NCI-H1105 (cell line): ENCODE measurements at places on chromosomes 1 and 21.

DNA sequence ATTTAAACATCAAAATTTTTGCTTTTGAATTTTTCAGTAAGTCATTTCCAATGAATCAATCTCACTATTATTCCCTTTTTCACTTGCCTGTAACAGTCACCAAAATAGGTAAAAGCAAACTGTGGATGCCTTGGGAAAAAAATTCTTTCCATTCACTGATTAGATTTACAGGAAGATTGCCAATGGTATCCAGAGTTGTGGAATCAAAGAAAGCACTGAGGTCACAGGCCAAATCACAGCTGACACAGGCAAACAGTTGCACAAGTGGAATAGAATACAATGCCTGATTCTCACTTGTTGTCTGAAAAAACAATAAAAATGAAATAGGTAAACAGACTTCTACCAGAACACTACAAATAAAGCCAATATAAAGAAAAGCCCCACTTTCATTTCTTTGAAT, 48.4 kb downstream of the LTN1 start:
- DNase-seq: no peak

GRCh38 chr1:79693441-79694114, 687.0 kb upstream of the ADGRL4 start:
- DNase-seq: no peak

- DNase-seq: no peak
Observed at GRCh38 chr1:170041423-170042192, 32.9 kb downstream of the KIFAP3 start.

DNA sequence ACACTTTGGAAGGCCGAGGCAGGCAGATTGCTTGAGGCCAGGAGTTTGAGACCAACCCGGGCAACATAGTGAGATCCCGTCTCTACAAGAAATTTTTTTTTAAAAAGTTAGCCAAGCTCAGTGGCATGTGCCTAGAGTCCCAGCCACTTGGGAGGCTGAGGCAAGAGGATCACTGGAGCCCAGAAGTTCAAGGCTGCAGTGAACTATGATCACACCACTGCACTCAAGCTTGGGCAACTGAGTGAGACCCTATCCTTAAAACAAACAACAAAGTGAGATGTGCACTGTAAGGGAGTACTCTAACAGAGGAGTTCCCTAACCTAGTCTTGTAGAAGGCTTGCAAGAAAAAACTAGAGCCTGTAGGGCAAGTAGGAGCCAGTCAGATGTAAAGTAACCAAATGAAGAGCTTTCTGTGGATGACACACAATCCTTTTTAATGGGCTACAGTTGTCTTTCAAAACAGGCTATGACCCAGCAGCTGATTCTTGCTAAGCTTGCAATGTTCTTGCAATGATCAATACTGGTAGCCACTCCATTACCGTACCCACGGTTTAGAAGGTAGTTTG, 38.0 kb upstream of the SRP9 start:
- DNase-seq: no peak

- no peak for DNase-seq
Observed at GRCh38 chr21:36381841-36382589, 3.2 kb upstream of the CHAF1B start.

GRCh38 chr1:177984136-177984525, 14.3 kb upstream of the SEC16B start:
- DNase-seq: peak; percentile 11

GRCh38 chr1:61926597-61926996, 184.3 kb downstream of the PATJ start:
- DNase-seq: no peak

DNA sequence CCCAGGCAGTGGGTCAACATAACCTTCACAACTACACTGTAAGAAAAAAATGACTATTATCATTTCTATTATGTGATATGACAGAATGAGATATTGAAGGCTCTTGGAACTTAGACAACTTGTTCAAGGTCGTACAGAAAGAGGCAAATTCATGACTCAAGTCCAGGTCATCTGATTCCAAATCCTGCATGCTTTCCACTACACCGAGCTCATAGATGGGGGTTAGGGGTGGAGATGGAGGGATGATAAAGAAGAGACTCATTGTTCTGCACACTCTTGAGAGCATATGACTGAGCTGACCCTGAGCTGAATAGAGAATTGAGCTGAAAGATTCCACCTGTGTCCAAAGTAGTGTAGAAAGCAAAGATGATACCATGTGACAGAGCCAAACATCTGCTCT, 2.8 kb downstream of the FCRL6 start:
- DNase-seq: no peak

- no peak for DNase-seq
Observed at GRCh38 chr21:41426676-41427404, 801 bp downstream of the MX1 start.

GRCh38 chr1:183780757-183781156, 24.2 kb upstream of the RGL1 start:
- DNase-seq: no peak

DNA sequence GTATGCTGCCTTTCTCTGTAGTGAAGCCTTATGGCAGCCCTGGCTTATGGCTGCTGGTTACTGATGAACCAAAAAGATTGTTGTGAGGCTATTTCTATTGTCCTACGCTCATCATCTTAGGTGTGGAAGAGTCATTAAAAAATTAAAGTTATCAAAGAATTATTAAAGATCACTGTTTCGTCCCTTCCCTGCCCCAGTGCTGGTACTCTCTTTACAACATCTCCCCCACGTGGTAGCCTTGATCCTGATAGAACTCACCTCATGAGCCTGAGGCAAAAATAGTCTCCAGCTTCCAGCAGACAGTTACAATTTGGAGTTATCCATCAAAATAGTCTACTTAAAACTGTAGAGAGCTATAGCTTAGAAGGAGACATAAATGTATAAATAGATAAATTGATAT, 201.5 kb downstream of the S1PR1 start:
- no peak for DNase-seq

- DNase-seq: no peak
Observed at GRCh38 chr1:60668585-60668984, 413.8 kb upstream of the NFIA start.

GRCh38 chr1:235601104-235601503, 48.5 kb downstream of the GNG4 start:
- DNase-seq: no peak

GRCh38 chr1:29670752-29671151, 434.4 kb downstream of the PTPRU start:
- no peak for DNase-seq

DNA sequence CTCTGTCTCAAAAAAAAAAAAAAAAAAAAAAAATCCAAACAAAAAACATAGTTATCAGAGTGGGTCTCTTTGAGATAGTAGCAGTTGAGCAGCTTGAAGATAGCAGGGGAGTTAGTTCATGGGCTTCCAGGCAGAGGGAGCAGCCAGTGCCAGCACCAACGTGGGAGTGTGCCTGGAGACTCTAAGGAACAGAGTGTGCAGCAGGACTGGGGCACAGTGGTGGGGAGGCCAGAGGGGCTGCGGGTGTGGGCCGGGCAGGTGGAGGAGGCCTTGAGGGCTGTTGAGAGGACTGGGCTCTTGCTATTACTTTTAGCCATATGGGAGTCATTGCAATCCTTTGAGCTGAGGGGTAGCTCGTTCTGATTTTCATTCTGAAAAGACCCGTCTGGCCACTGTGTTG, 63.8 kb downstream of the RYR2 start:
- no peak for DNase-seq

DNA sequence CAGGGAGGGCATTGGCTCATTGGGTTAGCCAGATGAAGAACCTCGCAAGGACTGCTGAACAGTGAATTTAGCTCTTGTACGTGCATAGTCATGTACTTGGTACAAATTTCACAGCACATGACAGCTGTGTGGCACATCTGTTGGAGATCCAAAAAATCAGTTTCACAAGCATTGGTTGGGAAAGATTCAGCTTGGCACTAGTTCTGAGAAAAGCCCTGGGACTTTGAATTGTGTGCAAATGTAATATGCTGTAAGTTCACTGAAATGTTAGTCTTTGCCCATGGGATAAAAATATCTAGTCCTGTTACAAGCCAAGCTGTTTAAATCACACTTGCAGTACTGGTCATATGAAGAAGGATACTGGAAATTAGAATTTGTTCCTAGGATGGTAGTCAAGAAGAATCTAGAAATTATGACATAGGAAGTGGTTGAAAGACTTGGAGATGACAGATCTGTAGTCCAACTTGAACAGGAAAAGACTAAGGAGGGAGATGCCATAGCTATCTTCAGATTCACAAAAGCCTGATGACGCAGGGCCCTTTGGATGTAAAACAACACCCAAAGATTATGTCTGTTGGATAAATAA, 19.2 kb downstream of the LAMC2 start:
- DNase-seq: no peak

GRCh38 chr1:162444903-162445302, 33.0 kb upstream of the SH2D1B start:
- DNase-seq: no peak

GRCh38 chr21:36773117-36773516, 74.2 kb downstream of the SIM2 start:
- peak; percentile 54 for DNase-seq

DNA sequence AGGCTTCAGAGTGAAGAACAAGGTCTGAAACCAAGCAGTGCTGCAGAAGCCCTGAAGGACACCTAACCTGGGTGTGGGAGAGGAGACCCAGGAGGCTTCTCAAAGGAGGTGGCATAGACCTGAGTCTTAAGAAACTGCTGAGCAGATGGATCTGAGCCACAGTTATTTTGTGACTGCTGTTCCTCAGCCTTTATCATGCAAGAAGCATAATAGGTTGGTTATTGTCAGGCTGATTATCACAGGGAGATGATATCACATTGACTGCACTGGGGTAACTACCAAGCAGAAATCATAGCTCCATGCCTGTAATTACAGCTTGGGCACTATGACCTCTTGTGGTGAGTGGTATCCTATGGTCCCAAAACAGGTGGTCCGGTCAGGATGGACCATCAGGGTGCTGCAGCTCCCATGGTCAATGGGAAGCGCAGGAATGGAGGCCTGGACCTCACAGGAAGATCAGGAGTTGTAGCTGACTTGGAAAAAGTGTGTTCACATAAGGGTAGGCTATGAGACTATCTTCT, 11.5 kb upstream of the ATP2B4 start:
- DNase-seq: no peak

- DNase-seq: no peak
Observed at GRCh38 chr1:110604586-110605148, 1.5 kb downstream of the KCNA2 start.

- DNase-seq: peak; percentile 39
Observed at GRCh38 chr1:34929497-34929852, at the start of gene DLGAP3. Gene DLGAP3, minus strand, starts transcription at chr1:34929650. Its CDS starts 24,267 bp downstream, at chr1:34905383.

DNA sequence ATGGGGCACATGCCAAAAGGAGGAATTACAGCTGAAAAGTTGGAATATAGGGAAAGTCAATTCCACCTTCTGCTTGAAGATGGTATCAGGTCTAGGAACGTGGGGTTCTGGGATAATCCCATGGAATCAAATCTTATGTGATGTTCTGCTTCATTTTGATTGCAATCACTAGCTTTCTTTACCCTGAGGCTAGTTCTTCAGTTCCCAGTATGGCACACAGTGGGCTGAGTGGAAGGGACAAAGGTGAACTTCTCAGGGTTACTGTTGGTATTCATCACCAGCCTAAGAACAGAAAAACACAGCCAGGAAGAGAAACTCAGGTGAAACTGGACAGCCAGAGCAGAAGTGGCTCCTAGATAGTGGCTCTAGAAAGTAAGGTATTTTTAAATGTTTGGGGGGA, 117.8 kb downstream of the TNFSF18 start:
- no peak for DNase-seq

DNA sequence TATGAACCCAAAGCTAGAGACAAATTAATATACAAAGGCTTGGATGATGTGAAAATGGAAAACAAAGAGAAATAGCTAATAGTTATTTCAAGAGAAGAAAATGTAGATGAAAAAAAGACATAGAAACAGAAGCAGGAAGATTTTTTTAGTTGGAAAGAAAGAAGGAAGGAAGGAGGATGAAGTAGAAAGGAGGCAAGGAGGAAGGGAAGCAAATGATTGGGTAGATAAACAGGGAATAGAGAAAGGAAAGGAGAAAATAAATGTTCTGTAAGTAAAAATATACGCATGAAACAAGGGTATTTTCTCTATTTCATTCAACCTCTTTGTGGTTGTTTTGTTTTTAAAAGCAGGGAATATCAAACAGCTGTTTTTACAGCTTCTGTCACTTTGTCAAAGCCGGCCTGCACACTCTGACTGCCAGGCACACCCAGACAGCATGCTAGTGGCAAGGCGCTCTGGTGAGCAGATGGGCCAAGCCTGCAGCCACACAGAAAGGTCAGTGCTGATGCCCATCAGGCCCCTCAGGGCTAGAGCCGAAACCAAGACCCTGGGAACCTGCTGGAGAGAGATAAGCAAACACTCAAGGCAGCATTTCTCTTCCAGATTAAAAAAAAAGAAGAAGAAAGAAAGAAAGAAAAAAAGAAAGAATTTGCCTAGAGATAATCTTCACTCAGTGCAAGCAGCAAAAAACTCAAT, 72.9 kb upstream of the CTTNBP2NL start:
- DNase-seq: no peak

GRCh38 chr1:230012741-230013140, 54.3 kb upstream of the GALNT2 start:
- no peak for DNase-seq

- no peak for DNase-seq
Observed at GRCh38 chr1:232984577-232985425, 34.4 kb downstream of the NTPCR start.

DNA sequence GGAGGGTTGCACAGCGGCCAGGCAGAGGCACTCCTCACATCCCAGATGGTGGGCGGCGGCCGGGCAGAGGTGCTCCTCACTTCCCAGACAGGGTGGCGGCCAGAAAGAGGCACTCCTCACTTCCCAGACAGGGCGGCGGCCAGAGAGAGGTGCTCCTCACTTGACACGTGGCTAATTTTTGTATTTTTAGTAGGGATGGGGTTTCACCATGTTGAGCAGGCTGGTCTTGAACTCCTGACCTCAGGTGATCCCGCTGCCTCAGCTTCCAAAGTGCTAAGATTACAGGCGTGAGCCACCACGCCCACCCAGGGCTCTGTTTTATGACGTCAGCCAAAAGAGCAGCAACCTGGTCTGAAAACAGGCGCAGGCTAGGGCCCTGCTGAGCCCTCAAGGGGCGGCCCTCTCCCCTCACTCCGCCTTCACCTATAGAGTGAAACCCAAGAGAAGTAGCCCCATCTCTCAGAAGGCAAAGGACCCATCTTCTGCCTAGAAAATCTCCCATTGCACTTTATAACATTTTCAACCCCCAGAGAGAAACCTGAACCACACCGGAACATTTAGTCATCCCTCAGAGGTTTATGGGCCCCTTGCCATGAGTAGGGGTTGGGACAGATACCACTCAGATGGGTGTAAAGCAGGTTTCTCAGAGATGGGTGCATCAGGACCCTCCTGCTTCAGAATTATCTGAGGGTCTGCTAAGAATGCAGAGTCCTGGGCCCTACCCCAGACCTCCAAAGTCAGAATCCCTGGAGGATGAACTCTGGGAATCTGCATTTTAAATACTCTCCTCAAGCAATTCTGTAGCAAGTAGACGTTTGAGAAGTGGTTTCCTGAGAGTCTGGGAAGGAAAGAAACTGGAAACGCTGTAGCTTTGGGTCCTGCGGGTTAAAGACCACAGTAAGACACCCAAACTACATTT, 40.8 kb downstream of the CDK18 start:
- DNase-seq: no peak

- DNase-seq: peak; percentile 62
Observed at GRCh38 chr1:42379794-42380585, 602 bp upstream of the RIMKLA start.

- no peak for DNase-seq
Observed at GRCh38 chr1:78070758-78071157, 25.0 kb downstream of the GIPC2 start.
